Cardiac muscle cell (in vitro differentiated cells and primary cell): ENCODE measurements at places on chromosomes 4 and X. TPM values are rescaled to one million over a fixed set of nuclear protein-coding genes. Genes with fewer than 3 reads are reported as not detected.

Gene SMIM10L2A
- 10.7 and 17.2 TPM in 2 replicates for total RNA-seq

DNA sequence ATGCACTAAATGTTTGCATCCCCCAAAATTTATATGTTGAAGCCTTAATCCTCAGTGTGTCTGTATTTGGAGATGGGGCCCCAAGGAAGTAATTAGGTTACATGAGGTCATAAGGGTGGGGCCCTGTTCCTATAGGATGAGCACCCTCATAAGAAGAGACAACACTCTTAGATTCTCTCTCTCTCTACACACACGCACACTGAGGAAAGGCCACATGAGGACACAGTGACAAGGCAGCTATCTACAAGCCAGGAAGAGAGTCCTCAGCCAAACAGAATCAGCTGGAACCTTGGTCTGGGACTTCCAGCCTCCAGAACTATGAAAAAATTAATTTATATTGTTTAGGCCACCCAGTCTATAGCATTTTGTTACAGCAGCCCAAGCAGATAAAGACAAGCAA lies 69.3 kb upstream of the NOCT start:
- no peak overlapping the region for H3K4me3 ChIP-seq
- H3K27ac ChIP-seq = no peak overlapping the region
- DNase-seq = no peak
- H3K36me3 ChIP-seq = no peaks in the 10 kb centered on the region
- no peaks in the 10 kb centered on the region for H3K27me3 ChIP-seq

DNA sequence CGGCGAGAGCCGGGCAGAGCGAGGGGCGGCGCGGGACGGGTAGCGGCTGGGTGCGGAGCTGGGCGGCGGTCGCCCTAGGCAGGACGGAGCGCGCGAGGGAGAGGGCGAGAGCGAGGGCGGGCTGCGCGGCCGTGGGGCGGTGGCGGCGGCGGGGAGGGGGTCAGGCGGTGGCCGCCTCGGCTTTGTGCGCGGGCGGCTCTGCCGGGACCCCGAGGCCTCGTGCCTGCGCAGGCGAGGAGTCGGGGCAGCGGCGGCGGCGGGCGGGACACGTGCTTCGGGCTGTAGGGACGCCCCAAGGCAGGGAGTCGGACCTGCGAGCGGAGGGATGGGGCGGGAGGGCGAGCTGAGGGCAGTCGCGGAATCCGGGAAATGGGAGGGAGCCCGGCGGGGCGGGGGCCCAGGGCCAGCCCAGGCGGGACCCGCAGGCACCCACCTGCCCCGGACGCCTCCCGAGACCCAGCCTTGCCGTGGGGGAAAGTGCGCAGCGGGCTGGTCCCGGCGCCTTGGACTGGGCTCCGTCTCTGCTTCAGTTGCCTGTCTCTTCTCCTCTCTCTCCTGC lies 465 bp downstream of the BMPR1B start:
- no peak for DNase-seq
- no peaks in the 10 kb centered on the region for H3K4me1 ChIP-seq
- H3K27ac ChIP-seq = no peak overlapping the region
- peak overlapping the region; percentile 37 for H3K4me3 ChIP-seq

- peaks cover 9% of the 10 kb centered on the region for H3K4me1 ChIP-seq
- no peaks in the 10 kb centered on the region for H3K27me3 ChIP-seq
- H3K4me3 ChIP-seq = no peak overlapping the region
- no peaks in the 10 kb centered on the region for H3K36me3 ChIP-seq
These were observed 78.7 kb upstream of the DCLK2 start for GRCh38 chr4:149999485-150000074.

Gene XPNPEP2
- 0.18 TPM in 1 of 2 replicates, not detected in the other for total RNA-seq

DNA sequence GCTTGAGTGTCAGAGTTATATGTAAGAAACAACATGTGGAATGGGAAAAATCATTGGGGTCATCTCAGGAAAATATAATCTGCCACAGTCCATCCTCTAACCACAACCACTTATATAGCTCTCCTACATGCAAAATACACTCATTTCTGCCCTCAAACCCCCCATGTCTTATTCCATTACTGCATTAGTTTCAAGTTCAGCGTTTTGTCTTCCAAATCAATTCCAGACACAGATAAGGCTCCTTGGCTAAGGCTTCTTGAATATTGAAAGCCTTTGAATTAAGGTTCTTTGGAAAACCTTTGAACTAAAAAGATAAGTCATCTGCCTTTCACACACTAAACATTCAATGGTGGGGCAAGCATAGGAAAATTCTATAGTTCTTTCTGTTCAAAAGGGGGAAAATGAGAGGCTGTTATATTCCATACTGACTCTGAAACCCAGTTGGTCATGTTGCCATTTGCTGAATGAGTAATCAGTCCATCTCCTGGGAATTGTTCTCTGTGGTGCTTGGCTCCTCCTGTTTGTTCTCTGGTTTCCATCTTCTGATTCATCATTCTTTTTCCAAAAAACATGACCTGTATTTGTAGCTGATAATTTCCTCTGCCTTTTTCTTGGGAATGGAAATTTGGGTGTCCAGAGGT lies 218.7 kb downstream of the BMPR1B start:
- no peak for DNase-seq
- H3K36me3 ChIP-seq = no peaks in the 10 kb centered on the region
- H3K4me3 ChIP-seq = no peak overlapping the region
- no peaks in the 10 kb centered on the region for H3K27me3 ChIP-seq

DNA sequence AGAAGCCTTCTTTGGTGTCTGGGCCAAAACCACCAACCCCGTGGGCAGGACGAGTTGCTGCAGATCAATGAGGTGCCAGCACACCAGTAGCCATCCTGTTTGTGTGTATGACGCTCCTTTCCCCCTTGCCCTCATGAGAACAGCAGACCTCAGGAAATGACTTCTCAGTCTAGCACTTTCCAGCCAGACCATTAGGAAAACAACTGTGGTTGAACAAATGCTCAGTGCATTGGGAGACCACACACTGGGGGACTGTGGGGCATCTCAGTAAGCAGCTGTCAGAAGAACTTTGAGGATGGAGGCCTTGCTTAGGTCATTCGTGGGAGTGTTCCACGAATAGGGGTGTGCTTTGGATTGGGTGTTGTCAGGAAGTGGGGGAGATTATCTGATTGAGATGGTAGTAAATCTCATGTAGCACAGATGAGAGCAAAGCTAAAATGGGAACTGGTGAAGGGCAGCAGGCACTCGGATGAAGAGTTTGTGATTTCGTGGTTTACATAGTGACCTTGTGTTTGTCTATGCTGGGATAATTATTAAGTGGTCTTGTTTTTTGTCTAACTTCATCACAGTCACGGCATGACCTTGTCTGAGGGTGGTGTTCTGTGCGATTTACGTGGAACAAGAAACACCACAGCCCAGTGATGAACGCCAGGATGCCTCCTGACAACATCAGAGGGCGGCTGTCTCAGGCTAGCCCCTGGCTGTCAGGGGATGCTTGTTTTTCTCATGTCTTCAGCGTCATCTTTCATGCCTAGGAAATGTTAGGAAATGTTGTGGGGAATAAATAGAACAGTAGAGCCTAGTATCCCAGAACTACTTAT lies 70.1 kb downstream of the USP46 start:
- no peak overlapping the region for H3K27ac ChIP-seq
- peaks cover 9% of the 10 kb centered on the region for H3K4me1 ChIP-seq
- no peak overlapping the region for H3K4me3 ChIP-seq
- peak; percentile 74 for DNase-seq
- H3K36me3 ChIP-seq = no peaks in the 10 kb centered on the region

DNA sequence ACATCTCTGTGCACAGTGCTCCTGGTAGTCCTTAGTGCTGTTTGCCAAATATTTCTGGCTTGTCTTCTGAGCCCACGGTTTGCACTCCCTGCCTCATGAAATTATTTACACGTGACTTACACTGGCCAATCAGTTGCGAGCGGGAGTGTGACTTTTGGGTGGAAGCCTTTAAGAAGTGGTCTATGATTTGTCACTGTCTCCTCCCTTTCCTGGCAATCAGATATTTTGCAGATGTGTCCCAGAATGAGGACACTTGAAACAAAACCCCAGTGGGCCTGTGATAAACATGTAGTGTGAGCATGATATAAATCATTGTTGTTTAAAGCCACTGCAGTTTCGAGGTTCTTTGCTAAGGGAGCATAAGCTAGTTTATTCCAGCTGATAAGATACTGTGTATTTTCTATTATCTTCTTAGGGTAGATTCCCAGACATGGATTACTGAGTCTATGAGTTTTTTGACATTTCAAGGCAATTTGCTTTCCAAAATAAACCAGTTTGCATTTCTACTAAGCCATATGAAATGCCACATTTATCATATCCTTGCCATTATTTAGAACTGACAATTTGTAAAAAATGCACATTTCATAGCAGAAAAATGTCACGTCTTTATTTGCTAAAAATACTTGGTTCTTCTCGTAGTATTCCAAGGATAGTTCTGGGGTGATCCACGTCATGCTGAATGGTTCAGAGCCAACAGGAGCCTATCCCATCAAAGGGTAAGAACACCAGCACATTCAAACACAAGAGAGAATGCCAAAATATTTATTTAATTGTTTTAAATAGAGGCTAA lies 12.0 kb downstream of the BST1 start:
- no peaks in the 10 kb centered on the region for H3K36me3 ChIP-seq
- no peak for DNase-seq
- H3K4me1 ChIP-seq = peaks cover 7% of the 10 kb centered on the region
- H3K27ac ChIP-seq = no peak overlapping the region
- H3K27me3 ChIP-seq = no peaks in the 10 kb centered on the region

DNA sequence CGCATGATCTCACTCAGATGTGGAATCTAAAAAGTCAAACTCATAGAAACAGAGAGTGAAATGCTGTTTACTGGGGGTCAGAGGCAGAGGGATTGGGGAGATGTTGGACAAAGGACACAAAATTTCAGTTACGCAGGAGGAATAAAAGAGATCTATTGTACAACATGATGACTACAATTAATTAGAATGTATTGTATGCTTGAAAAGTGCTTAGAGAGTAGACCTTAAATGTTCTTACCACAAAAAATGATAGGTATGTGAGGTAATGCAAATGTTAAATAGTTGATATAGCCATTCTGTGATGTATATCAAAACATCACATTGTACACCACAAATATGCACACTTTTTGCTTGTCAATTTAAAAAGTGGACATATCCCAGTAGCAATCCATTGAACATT lies 36.1 kb upstream of the PHKA2 start:
- H3K27ac ChIP-seq = no peak overlapping the region
- H3K36me3 ChIP-seq = no peaks in the 10 kb centered on the region
- DNase-seq = no peak
- H3K4me3 ChIP-seq = no peak overlapping the region
- H3K4me1 ChIP-seq = no peaks in the 10 kb centered on the region
